ENCODE measurements at places on chromosomes 11 and 22. TPM values are rescaled to one million over a fixed set of nuclear protein-coding genes. Genes with fewer than 3 reads are reported as not detected.
A peak's percentile ranks its signal among the peaks of the same experiment; 100 is the strongest.

DNA sequence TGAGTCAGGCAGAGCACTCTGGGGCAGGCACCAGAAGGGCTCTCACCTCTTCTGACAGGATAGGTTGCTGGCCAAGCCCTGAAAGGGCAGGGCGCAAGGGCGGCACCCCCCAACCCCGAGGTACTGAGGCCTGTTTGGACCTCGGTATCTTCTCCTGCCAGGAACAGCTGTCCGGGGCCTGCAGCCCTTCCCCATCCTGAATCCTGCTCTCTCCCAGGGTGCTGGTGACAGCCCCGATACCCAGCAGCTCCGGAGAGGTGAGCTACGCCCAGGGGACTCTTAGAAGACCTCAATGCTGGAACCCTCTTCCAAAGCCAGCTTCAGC is 79.1 kb downstream of the PHF21B start:
- no peak for DNase-seq

- DNase-seq: no peak
These were observed 452.1 kb downstream of the NTM start for GRCh38 chr11:131822506-131822905.

Gene TMEM132A
- total RNA-seq: 9.3 TPM

- DNase-seq: no peak
These were observed 432.9 kb upstream of the CNTN5 start for GRCh38 chr11:98587884-98588283.

Gene HDAC10
- total RNA-seq: 31.9 TPM

Gene FOLR3
- not detected for total RNA-seq

Gene CHRM1
- not detected for total RNA-seq

Gene SYT7
- 12.2 TPM for total RNA-seq

DNA sequence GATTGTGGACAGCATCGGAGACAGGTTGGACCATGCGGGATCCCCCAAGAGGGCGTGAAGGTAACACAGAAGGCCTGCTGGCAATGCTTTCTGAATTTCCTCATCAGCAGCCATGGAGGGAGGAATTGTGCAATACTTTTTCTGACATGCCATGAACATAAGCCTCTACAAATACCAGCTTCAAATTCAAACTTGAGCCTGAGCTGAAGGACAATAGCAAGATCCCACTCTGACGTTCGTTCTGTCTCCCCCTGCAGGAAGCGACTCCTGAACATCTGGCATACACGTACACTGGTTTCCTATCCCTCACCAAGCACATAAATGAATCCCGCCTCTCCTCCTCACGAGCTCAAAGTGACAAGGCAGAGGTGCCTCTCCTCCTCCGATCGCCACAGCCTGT is 312.2 kb downstream of the BRD1 start:
- DNase-seq: no peak

DNA sequence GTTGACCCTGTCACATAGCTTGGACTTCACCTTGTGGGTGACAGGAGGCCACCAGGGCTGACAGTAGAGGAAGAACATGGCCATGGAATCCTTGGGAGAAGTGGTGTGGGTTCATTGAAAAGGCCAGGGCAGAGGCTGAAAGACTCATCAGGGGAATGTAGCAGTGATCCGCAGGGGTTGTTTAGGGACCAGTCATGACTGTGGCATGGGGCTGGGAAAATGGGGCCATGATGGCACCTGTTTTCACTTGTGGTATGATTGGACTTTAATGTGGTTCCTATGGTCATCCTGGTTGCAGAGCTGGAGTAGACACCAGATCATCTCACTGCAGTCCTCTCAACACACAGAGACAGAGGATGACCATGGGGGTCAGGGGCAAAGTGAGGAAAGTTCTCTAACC is 66.7 kb upstream of the MYEOV start:
- DNase-seq: no peak

- DNase-seq: no peak
These were observed 177.3 kb downstream of the ADAMTS15 start for GRCh38 chr11:130625578-130626306.

- DNase-seq: no peak
These were observed 7.9 kb downstream of the LRRC75B start for GRCh38 chr22:24584871-24585411.

DNA sequence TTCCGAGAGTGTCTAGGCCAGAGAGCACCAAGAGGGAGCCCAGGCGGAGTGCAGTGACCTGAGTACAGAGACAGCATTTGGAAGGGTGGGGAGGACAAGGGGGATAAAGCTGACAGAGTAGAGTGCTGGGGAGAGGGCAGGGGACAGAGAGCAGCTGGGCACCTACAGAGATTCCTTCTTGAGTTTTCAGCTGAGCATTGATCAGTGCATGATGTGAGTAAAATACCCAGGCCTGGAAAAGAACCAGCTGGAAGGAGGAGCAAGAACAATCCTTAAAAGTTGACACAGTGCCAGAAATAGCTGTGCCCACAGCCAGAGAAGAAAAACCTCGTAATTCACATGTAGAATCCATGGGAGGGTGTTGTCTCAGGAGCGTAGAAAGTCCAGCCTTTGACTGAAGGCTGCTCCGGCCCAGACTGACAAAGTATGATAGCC is 33.9 kb upstream of the PANX2 start:
- DNase-seq: no peak

DNA sequence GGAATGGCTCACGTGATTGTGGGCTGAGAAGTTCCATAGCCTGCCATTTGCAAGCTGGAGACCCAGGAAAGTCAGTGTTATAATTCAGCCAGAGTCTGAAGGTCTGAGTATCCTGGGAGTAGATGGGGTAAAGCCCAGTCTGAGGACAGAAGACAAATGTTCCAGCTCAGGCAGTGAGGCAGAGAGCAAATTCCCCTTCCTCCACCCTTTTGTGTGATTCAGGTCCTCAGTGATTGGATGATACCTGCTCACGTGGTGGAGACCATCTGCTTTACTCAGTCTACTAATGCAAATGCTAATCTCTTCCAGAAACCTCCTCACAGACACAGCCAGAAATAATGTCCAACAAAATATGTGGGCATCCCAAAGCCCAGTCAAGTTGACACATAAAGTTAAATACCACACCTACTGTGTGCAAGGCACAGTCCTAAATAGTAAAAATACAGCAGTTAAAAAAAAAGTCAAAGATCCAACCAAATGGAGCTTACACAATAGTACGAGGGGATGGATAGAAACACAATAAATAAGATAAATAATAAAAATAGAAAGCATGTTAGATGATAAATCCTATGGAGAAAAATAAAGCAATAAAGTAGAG is 13.2 kb upstream of the APOL6 start:
- no peak for DNase-seq

DNA sequence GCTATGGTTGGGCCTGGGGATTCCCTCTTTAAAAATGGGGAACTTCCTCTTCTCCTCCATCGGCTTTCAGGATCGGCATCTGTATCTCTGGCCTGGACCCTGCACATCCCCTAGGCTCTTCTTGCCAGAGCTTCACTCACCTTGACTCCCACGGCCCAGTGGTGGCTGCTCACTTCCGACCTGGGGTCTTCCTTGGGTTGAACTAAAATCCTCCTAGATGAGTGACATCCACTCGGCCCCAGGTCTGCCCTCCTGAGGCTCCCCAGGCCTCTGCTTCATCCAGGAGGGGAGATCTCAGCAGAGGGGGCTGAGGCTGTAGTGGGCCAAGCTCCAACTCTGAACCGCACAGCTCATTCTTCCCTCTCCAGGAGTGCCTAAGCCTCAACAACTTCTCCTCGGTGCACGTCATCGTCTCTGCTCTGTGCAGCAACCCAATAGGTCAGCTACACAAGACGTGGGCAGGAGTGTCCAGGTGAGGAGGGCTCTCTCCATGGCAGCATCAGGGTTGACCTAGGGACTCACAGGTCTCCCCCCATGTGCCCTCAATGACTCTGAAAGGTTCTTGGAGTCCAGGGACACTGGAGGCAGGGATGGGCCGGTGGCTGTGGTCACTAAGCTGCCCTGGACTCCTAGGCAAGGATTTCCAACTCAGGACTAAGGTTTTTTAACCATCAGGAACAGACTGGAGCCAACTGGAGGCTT is 3.3 kb downstream of the RGL4 start:
- no peak for DNase-seq

- no peak for DNase-seq
These were observed 39.7 kb downstream of the DKK3 start for GRCh38 chr11:11968511-11969280.

GRCh38 chr11:58334708-58335107 is 24.2 kb downstream of the OR5B17 start:
- no peak for DNase-seq

Gene ADAMTS15
- 5.3 TPM for total RNA-seq

GRCh38 chr22:38927033-38927781 is 30.2 kb upstream of the APOBEC3A start:
- DNase-seq: peak; percentile 89

GRCh38 chr11:46599340-46600193 is 5.7 kb upstream of the AMBRA1 start:
- no peak for DNase-seq

DNA sequence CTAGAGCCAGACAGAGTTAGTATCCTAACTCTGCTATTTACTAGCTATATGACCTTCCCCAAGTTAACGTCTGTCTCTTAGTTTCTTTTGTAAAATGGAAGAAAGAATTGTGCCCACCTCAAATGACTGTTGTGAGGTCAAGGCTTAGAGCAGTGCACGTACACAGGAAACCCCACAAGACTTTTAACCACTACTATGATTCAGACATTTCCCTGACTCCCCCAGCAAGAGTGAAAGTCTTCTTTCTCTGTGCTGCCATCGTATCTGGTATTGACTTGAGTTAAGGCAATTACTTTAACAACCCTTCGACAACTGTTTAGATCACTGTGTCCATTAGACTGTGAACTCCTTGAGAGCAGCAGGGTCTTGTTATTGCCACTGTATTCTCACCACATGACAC is 2.6 kb upstream of the OR52W1 start:
- DNase-seq: no peak

- DNase-seq: peak; percentile 39
These were observed 10.1 kb downstream of the MTFP1 start for GRCh38 chr22:30435674-30436126.

GRCh38 chr11:1083621-1084551 is 9.2 kb downstream of the MUC2 start:
- peak; percentile 16 for DNase-seq

Gene KIAA0930
- total RNA-seq: 14.2 TPM

Gene MRPL49
- 35.6 TPM for total RNA-seq

DNA sequence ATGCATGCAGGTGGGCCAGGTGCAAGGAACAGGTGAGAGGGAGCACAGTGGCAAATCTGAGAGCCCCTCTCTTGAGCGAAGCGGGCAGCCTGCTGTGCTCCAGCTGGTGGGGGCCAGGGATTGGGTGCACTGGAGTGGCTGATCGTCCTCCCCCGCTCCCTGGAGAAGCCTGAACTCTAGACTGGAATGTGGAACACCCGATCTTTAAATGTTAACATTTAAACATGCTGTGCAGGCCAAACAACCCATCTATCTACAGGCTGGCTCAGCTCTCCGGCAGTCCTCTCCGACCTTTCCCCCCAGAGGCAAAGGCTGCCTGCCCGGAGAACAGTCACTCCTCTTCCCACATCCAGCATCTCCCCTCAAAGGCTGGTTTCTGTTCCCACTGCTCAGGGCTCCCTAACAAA is 5.1 kb downstream of the MRGPRF start:
- no peak for DNase-seq

DNA sequence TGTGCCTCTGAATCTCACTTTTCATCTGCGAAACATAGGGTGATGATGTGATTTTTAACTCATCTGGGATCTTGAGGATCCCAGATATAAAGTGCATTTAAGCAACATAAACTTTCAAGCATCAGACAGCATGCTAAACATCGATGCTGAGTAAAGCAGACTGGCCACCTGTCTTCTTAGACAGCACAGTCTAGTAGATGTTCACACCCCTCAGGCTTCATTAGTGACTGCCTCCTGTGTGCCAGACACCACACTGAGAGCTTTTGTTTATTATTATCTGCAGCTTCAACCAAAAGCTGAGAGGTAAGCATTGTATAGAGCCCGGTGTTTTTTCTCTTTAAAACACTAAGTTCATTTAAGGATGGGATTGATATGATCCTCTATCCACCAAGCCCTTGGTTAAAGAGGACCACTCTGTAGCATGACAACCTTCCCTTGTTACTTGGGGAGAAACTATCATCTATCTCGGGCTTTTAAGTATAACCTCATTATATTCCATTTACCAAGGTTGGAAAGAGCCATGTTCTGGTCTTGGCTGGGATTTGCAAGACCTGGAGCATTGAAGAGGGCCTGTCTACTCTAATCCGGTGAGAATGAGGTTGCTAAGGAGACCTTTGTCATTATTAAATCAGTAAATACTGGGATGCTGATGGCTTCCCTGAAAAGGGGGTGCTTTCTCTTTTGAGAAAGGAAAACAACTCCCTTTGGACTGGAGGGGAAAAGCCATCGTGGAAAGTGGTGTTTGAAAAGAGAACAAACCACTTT is 114.2 kb upstream of the SEZ6L start:
- no peak for DNase-seq

- no peak for DNase-seq
These were observed 16.3 kb downstream of the CHRDL2 start for GRCh38 chr11:74714904-74715303.

Gene APLNR
- total RNA-seq: 1.3 TPM

Gene HYLS1
- total RNA-seq: 0.33 TPM

DNA sequence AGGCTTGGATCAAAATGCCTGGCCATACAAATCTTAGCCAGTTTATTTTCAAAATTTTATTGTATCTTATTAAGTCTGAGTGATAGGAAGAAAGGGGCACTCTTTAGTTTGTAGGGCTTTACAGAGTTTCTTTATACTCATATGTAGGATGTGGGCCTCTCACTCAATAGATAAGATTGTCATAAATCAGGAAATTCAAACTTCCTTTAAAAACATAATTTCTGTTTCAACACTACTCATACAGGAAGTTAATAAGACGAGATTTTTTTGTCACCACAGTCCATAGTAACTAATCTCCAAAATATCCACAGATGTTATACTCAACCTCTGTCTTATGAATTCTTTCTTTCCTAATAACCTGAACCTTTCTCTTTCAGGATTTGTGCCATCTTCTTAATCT is 13.3 kb upstream of the OR56B4 start:
- DNase-seq: no peak

Gene GTPBP1
- total RNA-seq: 53.4 TPM

Gene OR51B4
- 0.52 TPM for total RNA-seq

GRCh38 chr11:18243783-18244362 is 4.6 kb downstream of the SAA2 start:
- DNase-seq: peak; percentile 61

GRCh38 chr11:104531075-104531474 is 367.1 kb upstream of the PDGFD start:
- no peak for DNase-seq

- DNase-seq: peak; percentile 66
These were observed 105.7 kb downstream of the RASSF10 start for GRCh38 chr11:13114566-13115379.

Gene TUBA8
- total RNA-seq: 8.6 TPM

Gene LMNTD2
- 12.9 TPM for total RNA-seq

Gene SERPING1
- 166 TPM for total RNA-seq

GRCh38 chr11:123590296-123590912 is 64.0 kb downstream of the SCN3B start:
- DNase-seq: peak; percentile 47

GRCh38 chr11:119602745-119603373 is 126.1 kb downstream of the NECTIN1 start:
- DNase-seq: no peak

Measured in body of pancreas (tissue), 4 donors.